ENCODE measurements at places on chromosomes 7 and 10.

DNA sequence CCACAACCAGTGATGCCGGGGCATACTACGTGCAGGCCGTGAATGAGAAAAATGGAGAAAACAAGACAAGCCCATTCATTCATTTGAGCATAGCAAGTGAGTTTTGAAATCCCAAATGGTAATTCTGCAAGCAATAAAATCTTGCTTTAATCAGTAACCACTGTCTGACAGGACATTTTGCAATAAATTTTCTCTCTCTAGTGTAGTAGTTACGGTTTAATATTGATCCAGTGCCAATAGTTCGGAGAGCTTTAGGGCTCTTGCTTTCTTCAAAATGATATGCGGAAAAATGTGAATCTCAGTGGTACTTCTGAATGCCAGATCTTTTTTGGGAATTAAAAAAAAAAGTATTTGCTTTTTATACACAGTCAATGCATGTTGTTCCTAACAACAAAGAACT, 520.4 kb downstream of the SDK1 start:
- DNase-seq, result no peak

DNA sequence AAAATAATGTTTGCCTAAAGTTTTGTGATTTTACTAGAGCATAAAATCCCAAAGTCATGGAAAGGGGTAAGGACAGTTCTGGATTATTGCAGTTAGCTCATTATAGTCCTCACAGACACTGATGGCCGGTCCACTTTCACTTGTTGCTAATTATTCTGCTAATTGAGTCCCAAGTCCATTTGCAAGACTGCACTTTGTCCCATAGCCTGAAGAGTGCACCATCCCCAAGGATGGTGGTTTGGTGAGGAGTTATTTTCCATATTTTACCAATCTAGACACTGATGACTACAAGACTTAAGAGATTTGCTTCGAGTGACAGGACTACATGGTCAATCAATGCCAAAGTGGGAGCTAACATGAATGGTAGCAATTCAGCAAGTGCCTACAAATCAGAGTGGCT, 181.8 kb upstream of the CACNA2D1 start:
- no peak for DNase-seq

DNA sequence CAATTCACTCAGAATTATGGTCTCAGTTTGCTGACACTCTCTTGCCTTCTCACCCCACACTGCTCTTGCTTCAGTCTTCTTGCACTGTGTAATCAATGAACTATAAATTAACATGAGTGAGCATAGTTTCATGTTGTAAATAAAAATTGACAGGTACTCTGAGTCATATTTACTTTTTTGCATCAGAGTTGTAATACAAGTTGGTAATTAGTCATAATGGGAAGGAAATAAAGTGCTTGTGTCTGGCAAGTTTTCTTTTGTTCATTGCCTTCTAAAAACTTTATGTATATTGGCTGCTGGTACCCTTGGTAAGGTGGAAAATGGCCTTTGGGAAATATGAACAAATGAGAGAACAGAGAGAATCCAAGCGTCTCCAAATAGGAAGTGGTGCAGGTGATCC, 169.3 kb upstream of the MAGI2 start:
- no peak for DNase-seq

- no peak for DNase-seq
Observed at GRCh38 chr10:35913628-35914027, 271.5 kb upstream of the FZD8 start.

- DNase-seq, result no peak
Observed at GRCh38 chr7:139763330-139763729, 14.5 kb downstream of the HIPK2 start.

GRCh38 chr10:94299417-94299816, 63.3 kb downstream of the NOC3L start:
- DNase-seq, result peak; percentile 37

DNA sequence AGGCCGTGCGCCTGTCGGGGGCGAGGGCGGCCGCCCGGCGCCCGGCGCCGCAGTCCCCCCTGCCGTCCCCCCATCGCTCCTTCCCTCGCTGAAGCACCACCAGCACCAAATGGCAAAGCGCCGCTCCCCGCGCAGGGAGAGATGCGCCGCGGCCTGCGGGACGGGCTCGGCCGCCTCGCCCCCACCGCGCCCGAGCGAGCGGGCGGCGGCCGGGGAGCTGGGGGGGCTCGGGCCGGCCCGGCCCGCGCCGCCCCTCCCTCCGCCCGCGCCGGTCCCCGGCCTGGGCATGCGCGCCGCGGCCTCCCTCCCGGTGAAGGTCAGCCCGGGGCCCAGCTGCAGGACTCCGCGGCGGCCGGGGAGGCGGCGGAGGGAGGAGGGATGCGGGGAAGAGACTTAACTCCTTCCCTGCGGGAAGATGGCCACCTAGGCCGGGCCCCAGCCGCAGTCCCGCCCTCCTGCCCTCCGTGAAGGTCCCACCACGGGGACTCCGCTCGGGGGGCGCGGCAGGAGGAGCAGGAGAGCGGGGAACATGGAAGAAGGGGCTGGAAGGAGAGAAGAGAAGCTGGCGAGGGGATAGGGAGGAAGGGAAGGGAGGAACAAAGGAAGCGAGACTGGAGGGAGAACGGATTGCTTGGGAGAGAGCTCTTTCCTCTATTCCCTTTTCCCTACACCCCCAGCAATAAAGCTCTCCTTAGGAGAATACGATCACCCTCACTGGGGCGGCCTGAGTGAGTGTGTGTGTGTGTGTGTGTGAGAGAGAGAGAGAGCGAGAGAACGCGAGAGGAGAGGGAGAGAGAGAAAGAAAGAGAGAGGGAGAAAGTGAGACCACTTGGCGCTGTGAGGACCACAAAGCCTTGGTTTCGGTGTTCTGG, 3.4 kb upstream of the SMARCD3 start:
- DNase-seq, result peak; percentile 43

DNA sequence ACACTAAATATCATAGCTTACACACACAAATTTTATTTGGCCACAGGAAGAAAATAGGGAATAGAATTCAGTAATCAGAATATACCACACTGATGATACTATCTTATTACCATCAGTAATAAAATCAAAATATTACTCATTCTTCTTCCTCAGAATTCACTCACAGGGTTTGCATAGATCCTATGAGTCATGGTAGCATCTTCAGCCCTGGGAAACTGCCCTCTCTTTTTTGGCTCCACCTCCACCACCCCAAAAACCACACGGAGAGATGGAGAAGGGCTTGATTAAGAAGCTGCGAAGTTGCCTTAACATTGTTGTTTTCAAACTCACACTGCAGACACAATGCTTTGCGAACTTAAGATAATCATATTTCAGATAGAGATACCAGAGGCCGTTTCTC, 154.1 kb upstream of the AHR start:
- no peak for DNase-seq

DNA sequence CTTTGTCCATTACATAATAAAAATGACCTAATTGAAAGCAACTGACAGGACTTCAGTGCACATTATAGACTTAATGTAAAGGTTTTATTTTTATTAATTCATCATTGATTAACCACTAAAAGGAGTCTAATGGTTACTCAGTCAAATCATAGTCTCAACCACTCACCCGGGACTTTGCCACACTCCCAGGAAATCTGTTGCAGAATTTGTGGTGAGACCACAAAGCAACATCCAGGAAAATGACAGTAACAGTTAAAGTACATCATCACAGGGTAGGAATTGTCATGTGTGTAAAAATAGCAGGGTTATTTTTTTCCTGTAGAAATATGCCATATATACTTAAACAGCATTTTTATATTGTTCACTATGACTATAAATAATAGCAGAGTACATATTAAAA, 6.3 kb upstream of the HGF start:
- DNase-seq, result no peak

DNA sequence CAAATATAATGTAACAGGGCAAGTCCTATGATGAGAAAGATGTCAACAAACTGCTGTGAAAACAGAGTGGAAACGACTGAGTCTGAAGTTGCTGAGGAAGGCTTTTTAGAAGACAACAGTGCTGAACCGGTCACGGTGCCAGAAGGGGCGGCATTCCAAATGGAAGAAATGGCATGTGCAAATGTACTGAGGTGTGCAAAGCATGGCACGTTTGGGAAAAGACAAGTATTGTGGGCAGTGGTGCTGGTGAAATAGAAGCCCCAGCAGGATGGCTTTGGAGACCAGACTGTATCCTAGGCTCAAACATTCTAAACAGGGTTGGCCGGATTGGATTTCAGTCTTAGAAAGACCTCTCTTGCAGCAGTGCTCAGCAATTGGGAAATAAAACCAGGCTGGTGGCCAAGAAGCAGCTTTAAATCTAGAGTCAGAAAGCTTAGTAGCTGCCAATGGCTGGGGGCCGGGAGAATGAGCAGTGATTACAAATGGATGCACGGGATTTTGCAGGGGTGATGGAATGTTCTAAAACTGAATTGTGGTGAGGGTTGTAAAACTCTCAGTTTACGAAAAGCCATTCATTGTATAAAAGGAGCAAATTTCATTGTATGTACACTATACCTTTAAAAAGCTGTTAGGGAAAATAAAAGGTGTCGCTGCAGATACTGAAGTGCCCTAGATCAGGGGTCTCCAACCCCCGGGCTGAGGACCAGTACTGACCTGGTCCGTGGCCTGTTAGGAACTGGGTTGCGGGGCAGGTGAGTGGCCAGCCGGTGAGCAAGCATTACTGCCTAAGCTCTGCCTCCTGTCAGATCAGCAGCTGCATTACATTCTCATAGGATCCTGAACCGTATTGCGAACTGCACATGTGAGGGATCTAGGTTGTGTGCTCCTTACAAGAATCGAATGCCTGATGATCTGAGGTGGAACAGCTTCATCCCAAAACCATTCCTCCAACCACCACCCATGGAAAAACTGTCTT, 141.6 kb downstream of the HIBADH start:
- DNase-seq, result no peak

- DNase-seq, result no peak
Observed at GRCh38 chr7:80654887-80655340, 16.5 kb downstream of the CD36 start.

DNA sequence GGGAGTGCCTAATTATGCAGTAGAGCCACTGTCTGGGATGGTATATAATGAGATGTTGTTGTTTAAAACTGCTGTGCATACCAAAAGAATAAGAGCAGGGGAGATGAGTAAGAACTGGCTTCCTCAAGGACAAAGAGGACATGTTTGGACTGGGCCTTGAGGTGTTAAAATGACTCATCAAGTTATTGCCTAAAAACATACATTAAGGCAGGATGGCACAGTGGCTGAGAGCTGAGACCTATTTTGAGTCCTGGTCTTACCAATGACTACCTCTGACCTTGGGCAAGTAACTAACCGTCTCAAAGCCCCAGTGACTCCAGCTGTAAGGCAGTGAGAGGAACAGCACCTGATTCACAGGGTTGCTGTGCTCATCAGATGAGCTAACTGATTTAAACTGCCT, 71.1 kb downstream of the CFAP58 start:
- no peak for DNase-seq

- DNase-seq, result no peak
Observed at GRCh38 chr7:132428247-132428919, 147.9 kb downstream of the PLXNA4 start.

GRCh38 chr7:30533886-30534285, 29.3 kb upstream of the GGCT start:
- no peak for DNase-seq

GRCh38 chr7:50287129-50287528, 17.4 kb upstream of the IKZF1 start:
- DNase-seq, result no peak

DNA sequence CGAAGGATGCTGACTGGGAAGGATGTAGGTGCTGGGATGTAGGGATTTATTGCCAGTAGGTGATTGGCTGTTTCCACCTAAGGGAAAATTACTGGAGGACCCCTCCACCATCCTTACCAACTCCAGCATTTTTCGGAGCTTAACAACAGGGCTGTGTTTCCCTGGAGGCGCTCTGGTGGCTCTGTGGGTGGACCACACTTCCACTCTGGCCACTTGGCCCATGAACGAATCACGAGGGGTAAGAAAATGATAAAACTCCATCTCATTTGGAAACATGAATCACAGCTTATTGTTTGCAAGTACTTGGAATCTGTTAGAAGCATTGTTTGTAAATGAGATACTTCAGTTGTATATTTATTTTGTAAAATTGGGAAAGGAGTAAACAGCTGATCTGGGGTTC, 3.0 kb downstream of the DOCK1 start:
- DNase-seq, result no peak

DNA sequence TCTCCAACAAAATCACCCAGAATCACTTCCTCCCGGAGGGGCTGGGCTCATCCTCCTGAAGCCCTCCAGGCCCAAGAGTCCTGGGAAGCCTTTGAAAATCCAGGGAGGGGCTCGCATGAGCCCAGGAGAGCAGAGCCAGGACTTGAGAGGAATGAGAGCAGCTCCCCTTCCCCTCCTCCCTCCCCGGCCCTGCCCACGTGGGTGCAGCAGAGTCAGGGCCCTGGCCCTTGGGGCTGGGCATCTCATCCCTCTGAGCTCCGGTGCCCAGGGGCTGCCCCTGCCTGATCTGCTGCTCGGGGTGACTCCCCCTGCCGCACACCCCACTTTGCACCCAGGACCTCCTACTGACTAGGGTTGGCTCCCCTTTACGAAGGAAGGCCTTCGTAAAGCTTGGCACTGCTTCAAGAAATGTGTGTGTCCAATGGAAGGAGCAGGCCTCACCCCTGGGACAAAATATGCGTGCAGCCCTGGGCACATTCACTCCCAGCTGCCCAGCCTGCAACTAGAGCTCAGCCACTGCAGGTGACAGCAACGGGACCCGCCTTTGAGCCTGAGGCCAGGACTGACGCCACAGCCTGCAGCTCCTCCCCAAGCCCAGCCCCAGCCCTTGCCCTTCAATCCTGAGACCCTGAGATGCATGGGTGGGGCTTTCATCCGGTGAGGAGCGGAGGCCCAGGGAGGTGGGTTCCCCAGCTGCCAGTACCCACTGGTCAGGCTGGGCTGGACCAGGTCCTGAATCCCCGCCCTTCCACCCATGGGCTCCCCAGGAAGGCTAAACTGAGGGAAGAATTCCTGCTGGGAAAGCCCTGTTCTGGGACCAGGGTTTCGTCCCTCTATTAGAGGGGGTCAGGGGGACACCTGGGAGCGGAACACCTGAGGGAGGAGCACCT, 21.8 kb downstream of the PWWP2B start:
- peak; percentile 92 for DNase-seq

DNA sequence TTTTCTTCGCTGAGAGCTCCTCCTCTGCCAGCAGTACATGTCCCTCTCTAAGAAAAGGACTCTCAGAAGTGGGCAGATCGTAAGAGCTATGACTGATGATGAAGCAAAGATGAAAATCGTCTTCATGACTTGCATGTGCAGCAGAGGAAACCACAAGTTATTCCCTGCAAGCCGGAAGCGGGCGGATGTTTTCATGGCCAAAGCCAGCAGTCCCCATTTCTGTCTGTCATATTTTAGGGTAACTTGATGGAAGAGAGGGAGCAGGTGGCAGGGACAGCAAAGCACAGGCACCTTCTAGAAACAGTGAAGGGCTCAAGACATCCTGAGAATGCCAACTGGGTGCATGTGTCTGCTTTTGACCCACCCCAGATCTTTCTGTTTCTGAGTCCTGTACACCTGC, 19.9 kb downstream of the KLF6 start:
- DNase-seq, result no peak

- no peak for DNase-seq
Observed at GRCh38 chr10:97144297-97144696, 41.5 kb downstream of the SLIT1 start.

- DNase-seq, result no peak
Observed at GRCh38 chr7:5173496-5173895, 16.5 kb upstream of the WIPI2 start.

Data from PC-9 (cell line).